Neural crest cell (in vitro differentiated cells): ENCODE measurements at places on chromosomes 11 and 22. TPM values are rescaled to one million over a fixed set of nuclear protein-coding genes. Genes with fewer than 3 reads are reported as not detected.

DNA sequence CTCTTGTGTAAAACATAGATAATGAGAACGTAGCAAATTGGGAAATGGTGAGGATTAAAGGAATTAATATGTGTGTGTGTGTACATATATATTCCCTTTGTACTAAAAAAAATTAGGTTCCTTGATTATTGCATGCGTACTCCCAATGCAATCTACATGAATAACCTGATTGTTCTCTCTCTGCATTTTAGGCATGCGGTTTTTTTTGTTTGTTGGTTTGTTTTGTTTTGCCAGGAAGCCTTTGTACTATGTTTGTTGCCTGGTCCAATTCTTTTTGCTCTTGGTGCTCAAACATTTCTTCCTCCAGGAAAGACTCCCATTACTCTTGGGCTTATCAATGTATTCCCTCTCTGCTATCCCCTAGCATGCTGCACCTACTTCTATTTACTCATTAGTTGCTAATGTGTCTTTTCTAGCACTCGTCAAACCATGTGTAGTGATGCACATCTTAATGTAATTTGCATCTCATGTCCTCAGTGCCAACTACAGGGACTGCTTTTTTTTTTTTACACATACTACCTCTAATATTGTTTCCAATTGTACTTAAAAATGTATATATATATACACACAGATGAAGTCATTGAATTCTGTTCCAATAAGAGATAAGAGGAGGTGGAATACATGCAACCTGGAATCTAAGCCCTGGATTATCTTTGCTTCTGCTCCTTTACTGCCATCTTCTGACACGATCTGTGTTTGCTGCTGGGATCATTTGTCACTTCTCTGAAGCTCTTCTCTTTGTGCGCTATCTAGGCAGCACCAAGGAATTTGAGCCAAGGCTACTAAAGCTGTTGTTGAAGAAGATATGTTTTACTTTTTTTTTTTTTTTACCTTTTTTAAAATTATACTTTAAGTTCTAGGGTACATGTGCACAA, 197.2 kb upstream of the ANO3 start:
- H3K4me1 ChIP-seq, result peaks cover 6% of the 10 kb centered on the region
- no peaks in the 10 kb centered on the region for H3K36me3 ChIP-seq
- H3K4me3 ChIP-seq, result no peak overlapping the region
- H3K27ac ChIP-seq, result no peak overlapping the region
- H3K27me3 ChIP-seq, result no peaks in the 10 kb centered on the region

DNA sequence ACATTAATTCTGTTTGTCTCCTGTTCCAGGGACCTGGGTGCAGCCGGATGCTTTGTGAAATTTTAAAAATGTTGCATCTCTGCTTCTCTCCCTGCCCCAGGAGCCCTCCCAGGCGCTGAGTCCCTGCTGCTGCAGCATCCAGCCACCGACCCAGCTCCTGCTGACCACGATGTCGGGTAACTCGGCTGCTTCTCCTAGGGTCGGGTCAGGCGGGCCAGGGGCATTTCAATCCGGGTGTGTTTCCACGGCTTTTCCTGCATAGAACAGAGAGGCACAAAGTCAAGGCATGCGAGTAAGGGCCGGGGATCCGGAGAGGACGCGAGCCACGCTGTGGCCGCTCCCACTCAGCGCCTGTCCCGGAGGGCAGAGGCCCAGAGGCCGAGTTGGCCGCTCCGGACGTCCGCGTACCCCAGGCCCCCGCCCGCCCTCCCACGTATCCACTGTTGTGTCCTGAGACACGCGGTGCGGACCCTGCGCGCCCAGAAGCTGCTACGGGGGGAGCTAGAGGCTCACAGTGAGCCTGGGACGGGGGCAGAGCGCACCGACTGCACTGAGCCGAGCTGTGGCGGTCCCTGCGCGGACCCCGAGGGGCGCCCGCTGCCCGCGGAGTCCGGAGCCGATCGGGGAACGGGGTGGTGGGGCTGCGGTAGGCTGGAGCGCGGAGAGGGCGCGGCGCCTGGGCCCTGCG, at the start of gene POU2AF3:
TSS of gene POU2AF3 (plus strand) at position 134 of the 688 bp plus-strand sequence. CDS start at position 170, 36 bp downstream.
- no peak for DNase-seq
- H3K4me3 ChIP-seq, result peak within 1 kb of the TSS; percentile 85
- H3K36me3 ChIP-seq, result no peaks in the 10 kb centered on the region
- H3K27ac ChIP-seq, result peak within 1 kb of the TSS; percentile 46
- peaks cover 56% of the 10 kb centered on the region for H3K27me3 ChIP-seq

- no peak for DNase-seq
- peaks cover 9% of the 10 kb centered on the region for H3K4me1 ChIP-seq
- H3K4me3 ChIP-seq, result no peak overlapping the region
- H3K27ac ChIP-seq, result no peak overlapping the region
- H3K27me3 ChIP-seq, result no peaks in the 10 kb centered on the region
These were observed 37.2 kb upstream of the RAG2 start for GRCh38 chr11:36635066-36635862.

The IL18 gene
- not detected in 2 replicates for total RNA-seq

- H3K27ac ChIP-seq, result peak overlapping the region; percentile 84
- no peak for DNase-seq
- no peak overlapping the region for H3K4me3 ChIP-seq
- H3K36me3 ChIP-seq, result no peaks in the 10 kb centered on the region
- no peaks in the 10 kb centered on the region for H3K27me3 ChIP-seq
- H3K4me1 ChIP-seq, result peaks cover 30% of the 10 kb centered on the region
These were observed 187.6 kb downstream of the TENM4 start for GRCh38 chr11:79253280-79253679.

GRCh38 chr11:129846508-129847335, 31.1 kb downstream of the TMEM45B start:
- no peaks in the 10 kb centered on the region for H3K27me3 ChIP-seq
- no peak overlapping the region for H3K27ac ChIP-seq
- peaks cover 4% of the 10 kb centered on the region for H3K4me1 ChIP-seq
- H3K36me3 ChIP-seq, result no peaks in the 10 kb centered on the region
- no peak overlapping the region for H3K4me3 ChIP-seq

The ZP1 gene
- not detected in 2 replicates for total RNA-seq

The TMEM223 gene
- total RNA-seq, result 20.4 and 23.4 TPM in 2 replicates

GRCh38 chr11:84260862-84261261, 974.7 kb upstream of the CCDC90B start:
- H3K27ac ChIP-seq, result no peak overlapping the region
- DNase-seq, result no peak
- no peak overlapping the region for H3K4me3 ChIP-seq
